M059J (cell line): ENCODE measurements at places on chromosomes 4 and X.

- DNase-seq: no peak
These were observed 8.0 kb upstream of the CCDC110 start for GRCh38 chr4:185479507-185479971.

DNA sequence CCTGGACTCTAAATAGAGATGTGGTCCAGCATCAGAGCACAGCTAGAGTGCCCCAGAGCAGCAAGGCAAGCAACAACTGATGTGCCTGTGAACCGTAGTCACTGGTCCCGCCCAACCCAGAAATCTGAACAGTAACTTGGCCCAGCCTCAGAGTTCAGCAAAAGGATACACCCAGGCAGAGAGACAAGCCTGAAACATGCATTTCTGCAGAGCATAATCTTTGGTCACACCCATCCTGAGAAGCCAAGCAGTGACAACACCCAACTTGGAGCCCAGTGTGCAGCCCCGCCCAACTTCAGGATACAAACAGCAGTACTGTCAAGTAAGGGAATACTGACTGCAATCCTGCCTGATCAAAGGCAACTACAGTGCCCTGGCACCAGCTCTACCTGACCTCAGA lies 78.9 kb downstream of the CCDC160 start:
- DNase-seq: no peak

DNA sequence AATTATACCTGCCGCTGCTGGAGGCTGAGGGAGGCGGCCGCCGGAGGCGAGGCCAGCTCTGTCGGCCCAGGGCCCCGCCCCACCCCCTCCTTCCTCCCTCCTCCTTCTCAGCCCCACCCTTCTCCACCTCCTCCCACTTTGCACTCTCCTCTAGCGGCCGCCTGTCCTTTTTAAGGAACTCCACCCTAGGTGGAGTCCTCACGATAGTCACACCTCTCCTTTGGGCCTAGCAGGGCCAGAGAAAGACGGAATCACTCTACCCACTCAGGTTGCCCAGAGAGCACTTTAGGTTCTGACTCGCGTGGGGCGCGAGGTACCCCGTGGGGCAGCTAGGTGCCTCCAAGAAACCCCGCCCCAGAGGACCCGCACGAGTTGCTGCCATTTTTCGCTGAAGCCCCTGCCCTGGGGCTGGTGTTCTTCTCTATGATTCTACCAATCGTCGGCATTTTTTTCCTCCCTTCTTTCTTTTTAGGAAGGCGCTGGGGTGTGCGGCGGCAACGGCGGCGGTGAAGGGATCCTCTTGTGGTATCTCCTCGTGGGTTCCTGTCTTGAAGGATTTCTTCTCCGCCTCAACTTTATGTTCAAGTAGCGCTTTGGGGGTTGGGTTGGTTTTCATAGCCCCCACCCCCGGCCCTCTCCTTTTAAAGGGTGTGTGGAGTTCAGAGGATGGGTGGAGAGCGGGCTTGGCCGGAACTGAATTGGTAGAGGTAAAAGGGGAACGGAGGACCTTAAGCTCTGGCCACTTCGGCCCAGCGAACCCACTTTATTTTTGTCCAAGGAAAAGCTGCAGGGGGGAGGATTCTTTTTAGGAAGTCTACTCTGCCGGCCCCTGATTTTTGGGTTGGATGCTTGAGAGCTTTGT lies at the start of gene KLF8:
KLF8 (plus strand) TSS at position 136 of the 862 bp plus-strand sequence. CDS start 979 bp downstream, outside the sequence.
- DNase-seq: no peak

- DNase-seq: no peak
These were observed 50.8 kb downstream of the SLC2A9 start for GRCh38 chr4:9970399-9971011.

- DNase-seq: no peak
These were observed 4.6 kb upstream of the DCAF12L2 start for GRCh38 chrX:126170720-126171119.

DNA sequence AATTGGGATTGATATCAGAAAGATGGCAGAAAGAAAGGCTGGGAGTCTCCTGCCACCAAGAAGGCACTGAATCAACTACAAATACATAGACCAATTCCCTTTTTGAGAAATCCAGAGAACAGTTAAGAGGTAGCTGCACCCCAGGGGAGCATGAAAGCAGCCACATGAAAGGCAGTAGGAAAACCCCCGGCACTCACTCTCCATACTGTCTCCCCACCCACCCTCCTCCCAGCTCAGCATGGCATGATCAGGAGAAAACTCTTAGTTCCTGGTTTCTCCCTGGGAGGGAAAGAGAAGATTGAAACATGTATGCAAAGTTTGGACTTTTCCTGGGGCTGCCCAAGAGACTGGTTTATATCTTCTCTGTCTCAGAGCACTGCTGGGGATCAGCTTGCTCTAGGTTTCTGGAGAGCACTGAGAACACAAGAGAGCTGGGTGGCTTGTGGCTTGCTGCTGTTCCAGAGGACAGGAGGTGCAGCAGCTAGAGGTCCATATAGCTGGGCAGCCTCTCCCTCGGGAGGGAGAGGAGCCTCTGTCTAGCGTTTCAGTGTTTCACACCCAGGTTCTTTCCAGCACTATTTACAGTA lies 305.7 kb downstream of the PDGFC start:
- DNase-seq: no peak

GRCh38 chrX:16208601-16209000 lies 41.3 kb downstream of the MAGEB17 start:
- no peak for DNase-seq

DNA sequence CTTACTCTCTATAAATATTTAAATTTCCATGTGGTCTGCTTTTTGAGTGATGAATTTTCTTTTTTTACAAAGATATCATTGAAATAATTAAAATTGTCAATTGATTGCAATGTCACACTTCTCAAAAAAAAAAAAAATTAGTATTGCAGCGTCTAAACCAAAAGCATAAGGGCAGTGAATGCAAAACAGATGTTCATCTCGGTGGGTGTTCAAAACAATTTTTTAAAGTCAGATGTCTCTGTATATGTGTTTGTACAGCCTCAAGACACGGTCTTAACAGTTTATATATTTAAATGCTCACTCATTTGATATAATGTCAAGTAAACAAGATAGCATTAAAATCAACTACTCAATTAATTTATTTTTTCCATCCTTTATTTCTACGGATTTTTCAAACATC lies 52.3 kb downstream of the PALLD start:
- DNase-seq: no peak

GRCh38 chr4:60656171-60656570 lies 544.0 kb upstream of the ADGRL3 start:
- no peak for DNase-seq

- DNase-seq: no peak
These were observed 458.6 kb upstream of the NWD2 start for GRCh38 chr4:36785973-36786372.

GRCh38 chr4:184906480-184907097 lies 80.8 kb upstream of the ACSL1 start:
- no peak for DNase-seq

DNA sequence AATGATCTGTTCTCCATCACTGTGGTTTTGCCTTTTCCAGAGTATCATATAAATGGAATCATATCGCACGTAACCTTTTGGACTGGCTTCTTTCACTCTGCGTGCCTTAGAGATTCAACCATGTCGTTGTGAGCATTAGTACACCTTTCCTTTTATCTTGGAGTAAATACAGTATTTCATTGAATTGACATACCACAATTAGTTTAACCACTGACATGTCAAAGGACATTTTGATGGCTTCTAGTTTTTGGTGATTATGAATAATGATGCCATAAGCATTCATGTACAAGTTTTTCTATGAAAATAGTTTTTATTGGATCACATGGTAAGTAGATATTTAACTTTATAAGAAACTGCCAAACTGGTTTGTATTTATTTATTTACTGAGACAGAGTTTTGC lies 35.2 kb downstream of the DDX3X start:
- DNase-seq: no peak

DNA sequence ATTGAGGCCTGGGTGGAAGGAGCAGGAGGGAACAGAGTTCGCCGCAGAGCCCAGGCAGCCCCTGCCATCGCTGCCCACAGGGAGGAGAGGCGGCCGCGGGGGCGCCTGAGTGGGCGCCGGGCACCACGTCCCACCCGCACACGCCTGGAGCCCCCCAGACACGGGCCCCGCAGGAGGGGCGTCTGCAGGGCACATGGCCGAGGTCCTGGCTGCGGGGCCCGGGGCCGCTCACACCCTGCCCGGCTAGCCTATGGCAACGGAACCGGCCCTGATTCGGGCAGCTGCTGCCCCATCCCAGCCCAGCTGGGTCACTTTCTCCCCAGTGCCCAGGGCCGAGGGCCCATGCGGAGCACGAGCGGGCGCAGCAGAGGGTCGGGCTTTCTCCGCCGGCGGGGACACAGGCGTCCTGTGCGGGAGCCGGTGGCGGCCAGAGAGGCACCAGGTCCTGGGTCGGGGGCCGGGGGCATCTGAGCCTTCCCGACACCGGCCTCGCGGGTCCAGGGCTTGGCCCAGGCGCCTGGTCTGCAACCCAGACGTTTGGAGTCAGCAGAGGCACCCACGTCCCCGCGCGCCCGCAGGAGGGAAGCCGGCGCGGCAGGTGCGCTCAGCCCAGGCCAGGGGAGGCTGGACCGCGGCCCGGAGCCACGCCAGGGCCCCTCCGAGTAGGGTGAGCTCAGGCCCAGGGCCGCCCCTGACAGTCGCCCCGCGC lies 91.2 kb downstream of the FAM53A start:
- no peak for DNase-seq

DNA sequence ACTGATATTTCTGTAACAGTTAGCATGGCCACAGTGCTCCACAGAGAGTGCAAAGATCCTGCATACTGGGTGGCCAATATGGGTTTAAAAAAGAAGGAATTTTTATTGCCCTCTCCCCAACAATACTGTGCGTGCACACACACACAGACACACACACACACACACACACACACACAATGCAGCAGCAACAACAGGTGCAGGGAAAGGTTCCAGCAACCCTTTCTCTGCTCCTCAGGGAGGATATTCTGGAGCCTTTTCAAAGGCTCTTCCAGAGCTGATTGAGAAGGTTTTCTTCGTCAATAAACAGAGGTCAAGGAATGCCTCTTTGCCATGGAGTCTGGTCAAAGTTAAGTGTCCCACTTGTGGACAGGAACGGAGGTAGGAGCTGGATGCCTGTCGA lies 84.8 kb upstream of the ZFP42 start:
- DNase-seq: no peak

DNA sequence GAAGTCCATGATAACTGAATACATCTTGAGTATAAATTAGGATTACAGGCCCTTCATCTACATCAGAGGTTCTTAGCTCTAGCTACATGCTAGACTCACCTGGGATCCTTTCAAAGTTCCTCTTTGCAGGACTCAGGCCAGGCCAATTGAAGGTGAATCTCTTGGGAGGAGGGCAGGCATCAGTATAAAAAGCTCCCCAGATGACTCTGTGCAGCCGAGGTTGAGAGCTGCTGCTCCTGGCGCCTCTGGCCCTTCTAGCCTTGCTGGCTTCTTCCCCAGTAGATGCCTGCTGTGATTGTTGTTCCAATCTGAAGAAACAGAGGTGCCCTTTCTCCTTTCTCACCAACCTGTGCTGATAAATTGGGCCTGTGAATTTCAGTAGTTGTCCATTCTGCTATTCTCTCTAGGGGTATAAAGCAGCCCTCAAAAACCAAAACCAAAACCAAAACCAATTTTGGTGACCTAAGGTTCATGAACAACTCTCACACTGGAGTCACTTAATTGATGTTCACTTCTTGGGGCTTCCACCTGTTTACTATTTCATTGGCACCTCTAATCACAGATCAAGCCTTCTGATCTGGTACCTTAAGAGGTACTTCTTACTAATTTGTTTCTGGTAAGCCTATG lies 78.7 kb downstream of the SUPT20HL2 start:
- DNase-seq: no peak

DNA sequence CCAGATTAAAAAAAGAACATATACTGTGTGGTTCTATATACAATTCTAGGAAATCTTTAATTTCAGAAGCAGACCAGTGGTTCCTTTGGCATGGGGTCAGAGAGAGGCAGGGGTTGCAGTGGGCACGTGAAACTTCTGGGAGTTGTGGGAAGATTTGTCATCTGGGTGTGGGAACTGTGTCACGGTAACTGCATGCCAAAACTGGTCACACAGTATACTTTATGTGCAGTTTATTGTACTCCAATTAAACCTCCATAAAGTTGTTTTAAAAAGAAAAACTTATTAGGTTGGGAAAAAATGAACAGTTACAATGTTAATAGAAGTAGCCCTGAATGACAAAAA lies 26.7 kb upstream of the STS start:
- DNase-seq: no peak

GRCh38 chr4:79621061-79621460 lies 213.0 kb upstream of the GK2 start:
- no peak for DNase-seq

GRCh38 chr4:63556332-63556731 lies 852.9 kb downstream of the TECRL start:
- no peak for DNase-seq

GRCh38 chr4:100302061-100303026 lies 112.1 kb upstream of the DDIT4L start:
- DNase-seq: no peak

DNA sequence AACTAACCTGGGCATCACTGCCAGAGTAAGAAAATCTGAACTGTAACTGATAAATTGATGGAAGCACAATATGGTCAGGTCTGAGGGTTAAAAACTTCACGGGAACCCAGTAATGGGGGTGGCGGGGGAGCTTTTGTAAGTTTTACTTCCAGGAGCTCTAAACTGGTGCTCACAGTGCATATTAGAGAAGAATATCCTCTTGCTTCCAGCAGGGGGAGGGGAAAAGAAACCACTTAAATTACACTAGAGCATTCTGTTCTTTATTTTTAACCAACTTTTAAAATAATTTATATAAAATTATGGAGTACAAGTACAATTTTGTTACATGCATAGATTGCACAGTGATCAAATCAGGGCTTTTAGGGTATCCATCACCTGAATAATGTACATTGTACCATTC lies 33.7 kb downstream of the WDR17 start:
- no peak for DNase-seq

DNA sequence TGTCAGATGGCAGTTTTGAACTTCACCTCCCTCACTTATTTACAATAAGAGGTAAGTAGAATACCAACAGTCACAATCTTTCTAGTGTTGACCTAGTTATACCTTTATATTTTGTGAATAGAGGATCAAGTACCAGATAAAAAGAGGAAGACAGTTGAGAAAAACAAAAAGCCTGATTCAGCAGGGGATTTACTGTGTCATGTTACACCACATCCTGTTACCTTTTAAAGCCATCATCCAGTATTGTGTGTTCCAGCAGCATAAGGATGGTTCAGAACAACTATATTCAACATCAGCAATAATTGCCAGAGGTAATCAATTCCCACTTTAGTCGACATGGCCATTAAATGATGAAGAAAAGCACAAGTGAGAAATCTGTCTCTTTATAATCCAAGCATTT lies 21.3 kb upstream of the CXCL6 start:
- DNase-seq: peak; percentile 21

DNA sequence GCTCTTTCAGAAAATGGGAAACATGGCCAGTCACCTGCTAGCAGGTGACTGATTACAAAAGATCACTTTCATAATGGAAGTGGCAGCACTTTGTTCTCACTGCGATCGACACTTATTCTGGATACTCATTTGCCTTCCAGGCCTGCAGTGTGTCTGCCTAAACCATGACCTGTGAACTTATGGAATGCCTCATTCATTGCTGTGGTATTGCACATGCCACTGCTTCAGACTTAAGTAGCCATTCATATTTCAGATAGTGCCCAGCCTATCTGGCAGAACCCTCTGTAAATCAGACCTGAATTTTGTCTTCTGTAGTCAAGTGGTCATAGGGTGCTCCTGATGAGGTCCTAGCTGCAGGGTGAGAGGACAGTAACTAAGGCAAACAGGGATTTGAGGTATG lies 23.3 kb upstream of the MGST2 start:
- peak; percentile 63 for DNase-seq

GRCh38 chrX:51496501-51497291 lies at the start of gene NUDT11:
NUDT11 (minus strand) TSS chrX:51496592; CDS start chrX:51496444, 148 bp downstream.
- DNase-seq: peak; percentile 67

- DNase-seq: peak; percentile 29
These were observed 331.1 kb downstream of the GPAT3 start for GRCh38 chr4:83866834-83867621.
